ENCODE measurements at places on chromosomes 6 and 20.

DNA sequence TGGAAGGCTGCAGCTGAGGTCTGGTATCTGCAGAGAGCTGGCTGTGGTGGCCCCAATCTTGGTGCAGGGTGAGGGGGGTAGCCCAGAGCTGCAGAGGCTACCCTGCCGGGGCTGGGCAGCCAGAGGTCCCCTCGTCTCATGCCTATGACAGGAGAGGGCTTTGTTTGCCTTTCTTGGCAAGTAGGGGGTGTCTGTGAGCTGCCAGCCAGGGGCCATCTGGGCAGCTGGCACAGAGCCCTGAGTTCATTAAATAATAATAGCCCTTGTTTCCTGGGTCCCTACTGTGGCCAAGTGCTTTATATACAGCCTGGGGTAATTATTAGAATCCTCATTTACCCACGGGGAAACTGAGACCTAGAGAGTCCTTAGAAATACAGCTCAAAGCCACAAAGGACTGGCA lies 66.6 kb downstream of the EZR start:
- peak; percentile 80 for DNase-seq

DNA sequence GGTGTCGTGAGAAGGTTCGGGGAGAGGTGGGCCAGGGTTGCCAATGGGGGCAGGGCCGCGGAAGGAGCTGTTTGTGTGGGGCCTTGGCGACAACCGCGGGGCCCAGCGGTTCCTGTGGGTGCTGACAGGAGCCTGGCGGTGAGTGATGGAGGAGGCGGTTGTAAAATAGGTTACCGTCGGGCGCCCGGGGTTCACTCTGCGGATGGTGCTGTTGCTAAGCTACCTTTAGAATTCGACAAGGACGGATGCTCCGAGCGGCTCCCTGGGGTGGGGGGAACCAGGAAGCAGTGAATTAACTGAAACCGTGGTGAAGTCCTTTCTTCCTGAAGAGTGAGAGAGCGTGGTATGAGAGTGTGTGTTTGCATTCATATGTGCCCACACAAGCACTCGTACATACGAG lies 61.7 kb downstream of the CDH22 start:
- no peak for DNase-seq

DNA sequence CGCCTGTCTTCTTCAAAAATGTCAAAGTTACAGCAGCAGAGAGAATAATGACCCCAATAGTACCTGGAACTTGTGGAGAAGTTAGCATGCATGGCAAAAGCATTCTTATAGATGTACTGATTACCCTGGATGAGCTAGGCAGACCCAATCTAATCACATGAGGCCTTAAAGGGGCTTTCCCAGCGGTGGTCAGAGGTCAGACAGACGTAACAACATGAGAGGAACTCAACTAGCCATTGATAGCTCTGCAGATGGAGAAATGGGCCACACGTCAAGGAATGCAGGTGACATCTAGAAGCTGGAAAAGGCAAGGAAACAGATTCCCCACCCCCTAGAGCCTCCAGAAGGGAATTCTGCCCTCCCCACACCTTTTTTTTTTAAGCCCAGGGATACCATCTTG lies 156.8 kb upstream of the ARID1B start:
- DNase-seq, result no peak

DNA sequence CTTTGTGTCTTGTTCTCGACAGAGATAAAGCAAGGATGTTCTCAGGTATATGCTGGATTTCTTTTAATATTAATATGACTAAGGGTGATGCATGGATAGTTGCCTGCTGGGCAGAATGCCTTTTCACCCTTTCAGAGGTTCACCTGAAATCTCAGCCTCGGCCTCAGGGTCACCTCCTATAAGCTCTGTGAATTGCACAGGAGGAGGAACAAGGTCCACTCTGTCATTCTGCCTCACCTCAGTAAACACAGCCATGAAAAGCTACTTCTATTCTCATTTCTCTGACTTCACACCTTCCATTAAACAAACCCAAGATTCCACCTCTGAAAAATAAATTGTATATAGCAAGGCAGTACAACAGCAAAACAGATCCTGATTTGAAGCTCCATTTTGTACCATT lies 38.1 kb upstream of the AIG1 start:
- no peak for DNase-seq

DNA sequence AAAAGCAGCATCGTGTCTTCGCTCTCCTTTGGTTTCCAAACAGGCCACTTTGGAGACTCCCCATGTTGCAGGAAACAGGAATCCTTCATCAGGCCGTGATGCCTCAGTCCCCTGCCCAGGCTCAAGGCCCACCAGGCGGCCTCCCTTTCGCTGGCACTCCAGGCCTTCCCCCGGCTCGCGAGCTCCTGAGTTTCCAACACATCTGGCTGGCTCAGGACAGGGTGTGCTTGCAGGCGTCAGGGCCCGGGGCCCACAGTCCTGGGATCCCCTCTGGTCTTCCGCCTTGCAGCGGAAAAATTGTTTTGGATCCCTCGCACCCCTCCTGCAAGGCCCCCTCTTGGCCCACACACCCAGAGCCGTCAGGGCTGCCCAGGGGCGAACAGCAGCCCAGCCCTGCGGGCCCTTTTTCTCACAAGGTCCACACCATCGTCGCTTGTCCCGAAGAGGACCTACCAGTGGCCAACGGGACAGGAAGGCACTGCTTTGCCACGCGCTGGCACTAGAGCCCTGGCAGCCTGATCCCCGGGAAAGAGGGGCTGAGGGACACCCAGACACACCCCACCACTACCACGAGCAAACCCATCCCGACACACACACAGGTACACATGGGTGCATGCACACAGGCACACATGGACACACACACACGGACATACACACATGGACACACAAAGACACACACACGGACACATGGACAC lies 1930.9 kb upstream of the DEFB115 start:
- DNase-seq, result no peak

DNA sequence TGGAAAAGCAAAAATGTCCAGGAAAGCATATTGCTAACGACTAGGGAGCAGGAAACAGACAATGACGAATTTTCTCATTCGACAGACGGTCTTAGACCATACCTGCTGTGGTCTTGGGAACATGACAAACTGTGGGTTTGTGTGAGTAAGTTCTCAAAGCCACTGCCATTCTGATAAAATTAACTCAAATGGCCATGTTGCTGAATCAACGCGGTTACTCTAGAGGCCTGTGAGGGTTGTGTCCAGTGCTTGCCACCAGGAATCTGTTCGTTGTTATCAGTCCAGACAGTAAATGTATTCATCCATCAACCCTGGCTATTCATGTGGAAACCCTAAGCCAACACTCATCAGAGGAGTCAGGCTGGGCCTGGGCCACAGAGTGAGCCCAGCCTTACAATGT lies 124.3 kb downstream of the MYLK4 start:
- DNase-seq, result no peak

- no peak for DNase-seq
Observed at GRCh38 chr20:52817511-52817910, 154.6 kb upstream of the TSHZ2 start.

DNA sequence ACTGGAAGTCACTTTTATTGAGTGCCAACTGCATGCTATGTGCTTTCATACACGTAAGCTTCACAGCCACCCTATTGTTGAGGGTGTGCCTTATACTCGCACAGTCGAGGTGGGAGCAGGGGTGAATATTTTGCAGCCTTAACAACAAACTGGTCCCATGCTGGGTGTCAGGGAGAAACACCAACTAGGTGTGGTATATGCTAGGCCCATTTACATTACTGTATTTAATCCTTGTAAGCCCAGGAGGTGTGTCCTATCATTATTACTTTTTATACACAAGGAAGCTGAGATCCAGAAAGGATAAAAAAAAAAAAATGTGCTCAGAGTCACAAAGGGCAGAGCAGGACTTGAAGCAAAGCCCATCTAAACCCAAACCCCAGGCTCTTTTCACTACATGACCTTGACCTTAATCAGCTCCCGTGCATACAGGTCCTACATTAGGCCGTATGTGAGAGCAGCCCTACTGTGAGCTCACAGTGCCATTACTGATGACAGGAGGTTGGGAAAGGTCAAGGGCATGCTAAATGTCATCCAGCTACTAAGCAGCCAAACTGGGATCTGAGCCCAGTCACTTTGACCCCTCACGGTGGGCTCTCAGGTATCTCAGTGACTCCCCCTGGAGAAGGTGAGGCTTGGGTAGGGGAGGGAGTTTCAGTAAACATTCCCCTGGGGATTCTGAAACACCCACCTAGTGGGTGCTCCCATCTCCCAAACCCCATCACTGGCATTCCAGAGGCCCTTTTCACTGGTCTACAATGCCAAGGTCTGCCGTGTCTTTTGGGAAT lies 61.7 kb downstream of the BFSP1 start:
- no peak for DNase-seq

DNA sequence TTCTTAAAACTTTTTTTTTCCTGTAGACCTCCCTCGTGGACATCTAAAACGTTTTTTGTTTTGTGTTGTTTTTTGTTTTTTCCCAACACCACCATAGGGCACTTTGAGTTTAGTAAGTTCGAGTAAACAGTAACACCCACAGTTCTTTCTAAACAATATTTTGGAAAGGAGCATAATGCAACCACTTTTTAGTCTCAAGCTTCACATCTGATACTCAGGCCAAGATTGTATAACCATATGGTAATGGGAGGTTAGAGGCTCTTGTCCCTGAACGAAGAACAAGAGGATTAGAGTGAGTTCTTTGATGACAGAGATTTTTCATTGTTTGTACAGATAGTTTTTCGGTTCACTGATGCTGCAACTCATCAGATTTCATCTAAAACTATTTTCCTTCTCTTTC lies 144.6 kb downstream of the MTHFD1L start:
- DNase-seq, result no peak

All from retina (tissue), 1 donor.